ENCODE measurements at places on chromosomes 12 and 14.

DNA sequence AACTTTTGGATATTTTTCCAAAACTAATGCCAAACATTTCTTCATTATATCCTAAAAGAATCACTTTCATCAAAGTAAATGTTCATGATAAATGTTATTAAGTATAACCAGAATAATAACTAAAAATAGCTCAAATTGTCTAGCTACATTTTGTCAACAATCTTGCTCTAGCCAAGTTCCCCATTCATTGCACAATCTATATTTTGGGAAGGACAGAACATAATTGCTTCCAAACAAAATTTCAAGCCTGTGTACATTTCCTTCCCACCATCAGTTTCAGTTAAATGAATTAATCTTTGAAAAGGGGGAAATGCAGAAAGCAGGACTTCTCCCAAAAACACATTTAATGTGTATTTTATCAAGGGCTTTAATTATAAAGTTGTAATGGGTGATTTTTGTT, 98.0 kb upstream of the PLEKHG7 start:
- no peak for DNase-seq

DNA sequence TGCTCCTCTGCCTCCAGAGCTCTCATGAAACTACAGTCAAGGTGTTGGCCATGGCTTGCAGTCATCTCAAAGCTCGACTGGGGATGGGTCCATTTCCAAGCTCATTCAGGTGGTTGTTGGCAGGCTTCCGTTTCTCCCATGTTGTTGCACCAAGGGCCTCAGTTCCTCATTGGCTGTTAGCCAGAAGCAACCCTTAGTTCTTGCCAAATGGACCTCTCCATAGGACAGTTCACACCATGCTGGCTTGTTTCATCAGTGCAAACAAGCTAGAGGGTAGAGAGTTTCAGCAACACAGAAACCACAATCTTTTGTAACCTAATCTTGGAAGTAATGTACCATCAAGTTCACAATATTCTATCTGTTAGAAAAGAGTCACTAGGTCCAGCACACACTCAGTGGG, 22.7 kb upstream of the PPM1A start:
- DNase-seq = peak; percentile 81

DNA sequence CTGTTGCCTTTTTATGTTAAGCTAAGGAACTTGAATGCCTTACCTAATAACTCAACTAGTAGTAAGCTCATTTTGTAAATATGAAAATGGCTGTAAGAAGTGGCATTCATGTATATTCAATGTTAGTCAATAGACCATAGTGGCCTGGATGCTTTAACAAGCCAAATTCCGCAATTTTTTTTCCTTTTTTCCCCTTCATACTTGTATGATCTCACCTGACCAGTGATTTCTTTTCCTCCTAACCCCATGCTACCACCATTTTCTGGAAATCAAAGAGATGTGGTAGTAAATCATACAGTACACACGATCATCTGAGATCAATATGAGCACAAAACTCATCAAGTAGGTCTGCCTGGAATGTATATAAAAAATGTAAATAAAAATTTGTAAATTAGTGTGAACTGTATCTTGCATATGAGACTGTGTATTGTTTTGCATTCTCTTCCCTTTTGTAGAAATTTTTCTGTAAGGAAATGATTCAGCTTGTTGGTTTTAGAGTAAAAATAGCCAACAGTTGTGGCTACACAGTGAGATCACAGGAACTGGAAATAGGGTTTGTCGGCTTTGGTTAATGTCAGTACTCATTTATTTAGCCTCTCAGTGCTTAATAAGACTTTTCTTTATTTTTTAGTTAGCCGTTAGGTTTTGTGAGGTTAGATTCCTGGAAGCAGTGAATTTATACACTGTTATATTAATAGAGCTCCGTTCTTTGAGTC, 62.5 kb downstream of the ETNK1 start:
- peak; percentile 79 for DNase-seq

DNA sequence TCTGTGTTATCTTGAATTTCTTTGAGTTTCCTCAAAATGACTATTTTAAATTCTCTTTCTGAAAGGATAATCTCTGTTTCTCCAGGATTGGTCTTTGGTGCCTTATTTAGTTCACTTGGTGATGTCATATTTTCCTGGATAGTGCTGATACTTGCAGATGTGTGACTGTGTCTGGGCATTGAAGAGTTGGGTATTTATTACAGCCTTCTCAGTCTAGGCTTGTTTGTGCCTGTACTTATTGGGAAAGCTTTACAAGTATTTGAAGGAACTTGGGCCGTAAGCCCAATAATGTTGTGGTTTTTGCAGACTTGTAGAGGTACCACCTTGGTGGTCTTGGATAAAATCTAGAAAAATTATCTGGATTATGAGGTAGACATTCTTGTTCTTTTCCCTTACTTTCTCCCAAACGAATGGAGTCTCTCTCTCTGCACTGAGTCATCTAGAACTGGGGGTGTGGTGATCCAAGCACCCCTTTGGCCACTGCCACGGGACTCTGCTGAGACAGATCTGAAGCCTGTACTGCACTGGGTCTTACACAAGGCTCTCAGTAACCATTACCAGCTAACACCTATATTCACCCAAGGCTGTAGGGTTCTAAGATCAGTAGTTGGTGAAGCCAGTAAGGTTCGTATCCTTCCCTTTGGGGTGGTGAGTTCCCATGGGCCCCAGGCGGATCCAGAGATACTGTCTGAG, 703.7 kb upstream of the MGAT4C start:
- DNase-seq = no peak

DNA sequence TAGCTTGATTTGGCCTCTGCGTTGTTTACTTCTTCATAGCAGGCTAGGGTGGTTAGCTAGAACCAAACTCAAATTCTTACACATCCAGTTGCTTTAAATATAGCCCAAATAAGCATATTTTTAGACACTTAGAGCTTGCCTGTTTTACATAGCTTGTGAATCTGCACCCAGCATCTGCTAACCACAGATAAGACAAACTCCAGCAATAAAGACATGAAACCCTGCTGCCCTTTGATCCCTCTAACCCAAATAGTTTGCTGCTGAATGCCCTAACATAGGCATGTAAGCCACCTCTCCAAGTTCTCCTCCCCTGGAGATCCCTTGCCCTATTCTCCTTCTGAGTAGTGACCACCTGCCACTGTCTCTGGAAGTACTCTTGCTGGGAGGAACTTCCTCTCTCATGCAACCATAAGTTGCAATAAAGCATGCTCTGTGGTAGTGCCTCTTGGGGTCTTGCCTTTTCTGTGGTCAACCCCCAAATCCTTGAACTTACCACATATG, 185.6 kb downstream of the TMEM117 start:
- peak; percentile 54 for DNase-seq

Data from hematopoietic multipotent progenitor cell treated with erythropoietin and hydrocortisone succinate and interleukin-3 and kit ligand, for 4 days (in vitro differentiated cells).